Stimulated activated naive CD4-positive, alpha-beta T cell treated with Interleukin-2 at 50 U/mL for 16 hours (primary cell): ENCODE measurements at places on chromosomes 4 and X.

DNA sequence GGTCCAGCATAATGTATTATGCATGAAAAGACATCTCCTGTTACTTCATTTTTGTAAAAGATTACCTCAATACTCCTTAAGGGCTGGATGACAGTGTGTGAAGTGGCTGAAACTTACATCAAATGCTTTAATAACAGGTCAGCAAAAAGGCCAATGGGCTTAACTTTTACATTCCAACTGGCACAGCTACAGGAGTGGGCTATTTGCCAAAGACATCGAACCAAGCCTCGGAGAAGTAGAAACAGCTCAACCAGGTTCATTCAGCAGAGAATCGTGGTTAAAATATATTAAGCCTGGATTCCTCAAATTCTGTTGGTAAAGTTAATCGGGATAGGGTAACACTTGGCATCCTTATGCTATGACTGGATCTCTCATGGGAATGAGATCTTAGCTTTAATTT, 639.7 kb downstream of the TRIML1 start:
- DNase-seq, result no peak

DNA sequence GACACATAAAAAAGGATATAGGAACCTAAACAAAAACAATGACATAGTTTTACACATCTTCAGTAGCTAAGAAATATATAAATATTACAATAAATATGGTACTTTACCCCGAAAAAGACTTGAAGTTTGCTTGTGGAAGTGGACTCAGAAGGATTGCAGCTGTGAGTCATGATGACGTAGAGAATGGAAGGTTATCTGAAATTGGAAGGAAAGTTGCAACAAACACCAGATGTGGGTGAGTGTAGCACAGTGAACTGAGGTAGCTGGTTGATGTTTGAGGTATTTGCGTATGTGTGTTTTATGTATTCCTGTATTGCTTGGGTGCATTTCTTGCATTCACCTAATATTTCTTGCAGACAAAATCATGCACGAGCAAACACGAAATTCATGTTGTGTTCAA, 113.0 kb downstream of the ARX start:
- DNase-seq, result no peak

DNA sequence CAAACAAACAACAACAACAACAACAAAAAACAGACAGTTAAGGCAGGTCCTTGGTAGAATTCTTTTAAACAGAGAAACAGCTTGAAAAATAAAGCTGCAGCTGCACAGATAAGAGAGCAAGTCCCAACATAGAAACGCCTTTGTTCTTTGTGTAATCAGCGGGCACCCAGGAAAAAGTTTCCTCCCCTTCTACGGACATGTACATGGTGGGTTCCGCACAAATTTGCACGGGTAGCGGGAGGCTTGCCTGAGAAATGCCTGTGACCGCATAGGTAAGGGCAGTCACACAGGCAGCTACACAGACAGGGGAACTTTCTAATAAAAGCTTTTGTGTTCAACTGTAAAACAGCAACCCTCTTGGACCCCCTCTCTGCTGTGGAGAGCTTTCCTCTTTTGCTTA, 25.7 kb upstream of the CT47A1 start:
- DNase-seq, result no peak

GRCh38 chr4:24604558-24605214, 20.3 kb upstream of the DHX15 start:
- no peak for DNase-seq

DNA sequence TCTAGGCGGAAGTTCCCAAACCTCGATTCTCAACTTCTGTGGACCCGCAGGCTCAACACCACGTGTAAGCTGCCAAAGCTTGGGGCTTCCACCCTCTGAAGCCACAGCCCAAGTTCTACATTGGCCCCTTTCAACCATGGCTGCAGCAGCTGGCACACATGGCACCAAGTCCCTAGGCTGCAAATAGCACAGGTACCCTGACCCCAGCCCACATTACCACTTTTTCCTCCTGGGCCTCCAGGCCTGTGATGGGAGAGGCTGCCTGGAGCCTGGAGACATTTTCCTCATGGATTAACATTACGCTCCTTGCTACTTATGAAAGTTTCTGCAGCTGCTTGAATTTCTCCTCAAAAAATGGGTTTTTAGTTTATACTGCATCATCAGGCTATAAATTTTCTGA, 479.5 kb downstream of the PCDH7 start:
- DNase-seq, result no peak
